Osteoblast (primary cell): ENCODE measurements at places on chromosomes 16 and 17. TPM values are rescaled to one million over a fixed set of nuclear protein-coding genes. Genes with fewer than 3 reads are reported as not detected.

GRCh38 chr16:83895942-83896341 is 3.0 kb upstream of the MLYCD start:
- peaks cover 16% of the 10 kb centered on the region for H3K4me1 ChIP-seq
- no peaks in the 10 kb centered on the region for H3K27me3 ChIP-seq
- no peak overlapping the region for H3K27ac ChIP-seq
- DNase-seq, result no peak

The ZNF385C gene
- total RNA-seq, result not detected in 2 replicates

- peaks cover 3% of the 10 kb centered on the region for H3K4me1 ChIP-seq
- no peaks in the 10 kb centered on the region for H3K27me3 ChIP-seq
- peak; percentile 46 for DNase-seq
- no peak overlapping the region for H3K4me3 ChIP-seq
- peaks cover 4% of the 10 kb centered on the region for H3K36me3 ChIP-seq
- no peak overlapping the region for H3K27ac ChIP-seq
Observed at GRCh38 chr16:70418274-70418992, 20.5 kb downstream of the ST3GAL2 start.

- no peak overlapping the region for H3K4me3 ChIP-seq
- H3K36me3 ChIP-seq, result no peaks in the 10 kb centered on the region
- H3K27me3 ChIP-seq, result peaks cover 13% of the 10 kb centered on the region
- H3K27ac ChIP-seq, result no peak overlapping the region
Observed at GRCh38 chr16:68506331-68507053, 32.6 kb upstream of the ZFP90 start.

The G6PC1 gene
- total RNA-seq, result not detected in 2 replicates

- H3K4me3 ChIP-seq, result peak overlapping the region; percentile 98
- H3K4me1 ChIP-seq, result peaks cover 50% of the 10 kb centered on the region
- H3K27me3 ChIP-seq, result no peaks in the 10 kb centered on the region
Observed at GRCh38 chr17:64505340-64506200, 519 bp downstream of the DDX5 start.

GRCh38 chr16:70523743-70524398 is at the start of gene SF3B3:
Gene SF3B3 (plus strand): TSS chr16:70523816. CDS start chr16:70526657, 2,841 bp downstream.
- H3K4me1 ChIP-seq, result peaks cover 48% of the 10 kb centered on the region
- peaks cover 25% of the 10 kb centered on the region for H3K36me3 ChIP-seq
- peak within 1 kb of the TSS; percentile 88 for H3K27ac ChIP-seq
- peak within 1 kb of the TSS; percentile 97 for H3K4me3 ChIP-seq
- DNase-seq, result peak; percentile 88

The CACNG3 gene
- not detected in 2 replicates for total RNA-seq

The CRLF3 gene
- 11.6 and 11.8 TPM in 2 replicates for total RNA-seq

The ATP2C2 gene
- not detected in 2 replicates for total RNA-seq

The SP6 gene
- under 0.01 TPM in 2 replicates for total RNA-seq

DNA sequence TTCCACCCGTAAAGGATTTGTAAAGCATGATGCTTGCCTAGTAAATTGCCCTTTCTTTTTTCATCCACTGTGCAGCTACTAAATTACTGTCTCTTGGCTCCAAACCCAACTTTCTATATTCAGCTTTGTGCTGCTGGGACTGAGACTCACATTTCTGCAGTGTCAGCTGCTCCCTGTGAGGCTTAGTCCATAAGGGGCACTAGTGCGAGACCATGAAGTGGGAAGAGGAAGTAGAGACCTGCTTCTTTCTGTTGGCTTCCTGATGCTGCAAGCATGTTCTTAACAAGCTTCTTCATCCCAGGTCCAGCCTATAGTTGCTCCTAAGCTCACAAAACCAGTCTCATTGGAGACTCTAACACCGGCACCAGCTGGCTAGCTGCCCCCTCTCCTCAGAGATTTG is 74.9 kb upstream of the HS3ST2 start:
- no peak overlapping the region for H3K4me3 ChIP-seq
- H3K36me3 ChIP-seq, result no peaks in the 10 kb centered on the region
- H3K27ac ChIP-seq, result no peak overlapping the region

The KRT23 gene
- total RNA-seq, result 0.36 and 0.59 TPM in 2 replicates

GRCh38 chr17:28891201-28891600 is 6.3 kb downstream of the FLOT2 start:
- no peaks in the 10 kb centered on the region for H3K27me3 ChIP-seq
- no peak overlapping the region for H3K4me3 ChIP-seq
- H3K27ac ChIP-seq, result no peak overlapping the region
- DNase-seq, result peak; percentile 6

DNA sequence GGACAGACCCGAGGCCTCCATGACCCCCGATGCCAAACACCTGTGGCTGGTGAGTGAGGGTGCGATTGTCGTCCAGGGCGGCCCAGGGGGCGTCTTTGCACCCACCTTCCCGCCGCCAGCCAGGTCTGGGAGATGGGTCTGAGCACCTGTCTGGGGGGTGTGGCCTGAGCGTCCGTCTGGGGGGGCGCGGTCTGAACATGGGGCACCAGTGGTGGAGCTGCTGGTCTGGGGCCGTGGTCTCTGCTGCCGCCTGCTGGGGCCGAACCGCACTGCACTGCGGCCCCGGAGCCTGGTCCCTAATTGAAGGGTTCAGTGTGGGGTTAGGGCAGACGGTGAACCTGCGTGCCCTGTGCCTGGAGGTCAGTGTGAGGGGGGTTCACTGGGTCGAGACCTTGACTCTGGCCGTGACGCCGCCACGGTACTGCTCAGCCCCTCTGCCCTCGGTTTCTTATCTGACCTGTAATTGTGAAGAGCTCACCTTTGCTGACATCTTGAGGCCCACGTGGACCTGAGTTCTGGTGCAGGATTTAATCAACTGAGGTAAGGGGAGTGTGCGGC is 12.6 kb upstream of the TCF25 start:
- DNase-seq, result peak; percentile 99
- no peaks in the 10 kb centered on the region for H3K27me3 ChIP-seq
- no peak overlapping the region for H3K27ac ChIP-seq
- H3K36me3 ChIP-seq, result no peaks in the 10 kb centered on the region
- H3K4me3 ChIP-seq, result no peak overlapping the region
- peaks cover 12% of the 10 kb centered on the region for H3K4me1 ChIP-seq

GRCh38 chr16:400061-400591 is 1.6 kb upstream of the DECR2 start:
- H3K4me3 ChIP-seq, result peak overlapping the region; percentile 90
- peaks cover 9% of the 10 kb centered on the region for H3K4me1 ChIP-seq
- peak; percentile 66 for DNase-seq
- H3K36me3 ChIP-seq, result peaks cover 6% of the 10 kb centered on the region

- H3K36me3 ChIP-seq, result peaks cover 13% of the 10 kb centered on the region
- no peak overlapping the region for H3K4me3 ChIP-seq
- peaks cover 26% of the 10 kb centered on the region for H3K4me1 ChIP-seq
- H3K27ac ChIP-seq, result peak overlapping the region; percentile 10
- no peak for DNase-seq
Observed at GRCh38 chr16:10957771-10958482, 13.6 kb downstream of the CLEC16A start.

The PABPN1L gene
- total RNA-seq, result not detected in 2 replicates

GRCh38 chr17:28173801-28174200 is 131.3 kb downstream of the NLK start:
- peaks cover 23% of the 10 kb centered on the region for H3K4me1 ChIP-seq
- H3K36me3 ChIP-seq, result peaks cover 18% of the 10 kb centered on the region
- H3K27ac ChIP-seq, result no peak overlapping the region
- H3K4me3 ChIP-seq, result no peak overlapping the region

GRCh38 chr17:72250206-72250605 is 129.4 kb downstream of the SOX9 start:
- H3K36me3 ChIP-seq, result no peaks in the 10 kb centered on the region
- no peak overlapping the region for H3K4me3 ChIP-seq
- H3K27ac ChIP-seq, result no peak overlapping the region
- peaks cover 6% of the 10 kb centered on the region for H3K27me3 ChIP-seq
- no peaks in the 10 kb centered on the region for H3K4me1 ChIP-seq

- H3K27me3 ChIP-seq, result peaks cover 5% of the 10 kb centered on the region
- no peak overlapping the region for H3K4me3 ChIP-seq
- no peak overlapping the region for H3K27ac ChIP-seq
- H3K36me3 ChIP-seq, result no peaks in the 10 kb centered on the region
- H3K4me1 ChIP-seq, result no peaks in the 10 kb centered on the region
Observed at GRCh38 chr17:78468366-78468765, 89.9 kb downstream of the PGS1 start.

The RASD1 gene
- 13.8 and 14.7 TPM in 2 replicates for total RNA-seq

The PPP1R1B gene
- not detected in 2 replicates for total RNA-seq

The KIF2B gene
- not detected in 2 replicates for total RNA-seq

GRCh38 chr17:78442648-78443218 is 64.3 kb downstream of the PGS1 start:
- no peak overlapping the region for H3K27ac ChIP-seq
- no peak overlapping the region for H3K4me3 ChIP-seq
- no peaks in the 10 kb centered on the region for H3K4me1 ChIP-seq
- no peak for DNase-seq
- no peaks in the 10 kb centered on the region for H3K36me3 ChIP-seq

GRCh38 chr16:81786321-81786720 is 7.2 kb downstream of the PLCG2 start:
- H3K36me3 ChIP-seq, result no peaks in the 10 kb centered on the region
- no peaks in the 10 kb centered on the region for H3K4me1 ChIP-seq
- DNase-seq, result no peak
- no peak overlapping the region for H3K4me3 ChIP-seq
- no peak overlapping the region for H3K27ac ChIP-seq
- peaks cover 1% of the 10 kb centered on the region for H3K27me3 ChIP-seq

- H3K4me1 ChIP-seq, result no peaks in the 10 kb centered on the region
- no peaks in the 10 kb centered on the region for H3K27me3 ChIP-seq
- H3K4me3 ChIP-seq, result peak overlapping the region; percentile 13
- H3K36me3 ChIP-seq, result no peaks in the 10 kb centered on the region
Observed at GRCh38 chr16:27374804-27375425, 27.1 kb upstream of the IL21R start.

GRCh38 chr16:89924297-89924924 is 1.3 kb downstream of the TUBB3 start:
- peak overlapping the region; percentile 72 for H3K4me3 ChIP-seq
- peaks cover 50% of the 10 kb centered on the region for H3K4me1 ChIP-seq
- DNase-seq, result peak; percentile 95
- peaks cover 3% of the 10 kb centered on the region for H3K36me3 ChIP-seq
- H3K27ac ChIP-seq, result no peak overlapping the region

- DNase-seq, result peak; percentile 43
- peaks cover 23% of the 10 kb centered on the region for H3K27me3 ChIP-seq
- no peak overlapping the region for H3K4me3 ChIP-seq
- H3K4me1 ChIP-seq, result peaks cover 27% of the 10 kb centered on the region
- no peak overlapping the region for H3K27ac ChIP-seq
Observed at GRCh38 chr17:79020631-79021301, 3.2 kb upstream of the C1QTNF1 start.

DNA sequence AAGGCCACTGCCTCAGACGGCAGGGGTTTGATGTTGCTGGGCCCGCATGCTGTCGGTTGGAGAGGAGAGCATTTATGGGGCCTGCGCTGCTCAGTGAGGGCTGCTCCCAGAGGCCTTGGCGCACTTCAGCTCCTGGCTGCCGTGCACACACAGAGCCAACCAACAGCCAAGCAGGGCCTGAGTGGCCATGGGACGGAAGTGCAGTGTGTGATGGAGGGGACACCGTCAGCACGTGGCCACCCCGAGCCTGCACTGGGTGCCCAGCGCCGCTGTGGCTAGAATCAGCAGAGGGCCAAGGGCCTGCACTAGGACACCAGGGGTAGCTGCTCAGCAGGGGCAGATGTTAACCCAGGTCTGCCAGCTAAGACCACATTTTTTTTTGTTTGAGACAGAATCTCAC is 21.8 kb downstream of the KLHL36 start:
- H3K27ac ChIP-seq, result no peak overlapping the region
- H3K4me3 ChIP-seq, result no peak overlapping the region
- DNase-seq, result no peak
- no peaks in the 10 kb centered on the region for H3K27me3 ChIP-seq

The HOXB13 gene
- not detected in 2 replicates for total RNA-seq

The KRTAP9-8 gene
- not detected in 2 replicates for total RNA-seq

GRCh38 chr17:45262516-45263476 is 902 bp upstream of the SPATA32 start:
- H3K4me1 ChIP-seq, result peaks cover 31% of the 10 kb centered on the region
- peaks cover 11% of the 10 kb centered on the region for H3K27me3 ChIP-seq
- peak; percentile 84 for DNase-seq

GRCh38 chr17:58661499-58661898 is 30.3 kb downstream of the TEX14 start:
- H3K27ac ChIP-seq, result no peak overlapping the region
- peaks cover 5% of the 10 kb centered on the region for H3K4me1 ChIP-seq

- peaks cover 14% of the 10 kb centered on the region for H3K4me1 ChIP-seq
- H3K27me3 ChIP-seq, result no peaks in the 10 kb centered on the region
- no peak for DNase-seq
- peak overlapping the region; percentile 96 for H3K4me3 ChIP-seq
Observed at GRCh38 chr16:84115919-84116719, 623 bp downstream of the MBTPS1 start.

The TBC1D28 gene
- total RNA-seq, result not detected in 2 replicates

- peak overlapping the region; percentile 78 for H3K4me3 ChIP-seq
- peaks cover 43% of the 10 kb centered on the region for H3K4me1 ChIP-seq
- peak overlapping the region; percentile 14 for H3K27ac ChIP-seq
- peaks cover 43% of the 10 kb centered on the region for H3K36me3 ChIP-seq
- H3K27me3 ChIP-seq, result no peaks in the 10 kb centered on the region
Observed at GRCh38 chr17:28725660-28726225, 290 bp downstream of the TLCD1 start.

DNA sequence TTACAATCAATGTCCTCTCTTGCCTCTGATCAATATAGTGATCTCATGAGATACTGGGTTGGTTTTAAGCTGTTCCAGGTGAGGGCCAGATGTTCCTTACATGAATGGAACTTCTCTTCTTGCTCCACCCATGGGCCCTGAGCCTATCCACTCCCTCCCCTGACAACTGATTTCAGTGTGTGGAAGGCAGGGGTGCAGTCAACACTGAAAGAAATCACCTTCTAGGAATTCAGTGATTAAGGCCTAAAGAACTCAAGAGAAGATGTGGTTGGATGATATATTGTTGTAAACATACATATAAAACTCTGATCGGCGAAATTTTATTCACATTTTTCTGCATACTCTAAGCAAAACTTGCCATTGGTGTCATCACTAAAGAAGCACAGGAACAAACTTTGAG is 6.7 kb upstream of the GOSR2 start:
- H3K4me1 ChIP-seq, result no peaks in the 10 kb centered on the region
- no peak overlapping the region for H3K27ac ChIP-seq
- no peak overlapping the region for H3K4me3 ChIP-seq
- no peak for DNase-seq
- H3K27me3 ChIP-seq, result peaks cover 16% of the 10 kb centered on the region
- H3K36me3 ChIP-seq, result no peaks in the 10 kb centered on the region

DNA sequence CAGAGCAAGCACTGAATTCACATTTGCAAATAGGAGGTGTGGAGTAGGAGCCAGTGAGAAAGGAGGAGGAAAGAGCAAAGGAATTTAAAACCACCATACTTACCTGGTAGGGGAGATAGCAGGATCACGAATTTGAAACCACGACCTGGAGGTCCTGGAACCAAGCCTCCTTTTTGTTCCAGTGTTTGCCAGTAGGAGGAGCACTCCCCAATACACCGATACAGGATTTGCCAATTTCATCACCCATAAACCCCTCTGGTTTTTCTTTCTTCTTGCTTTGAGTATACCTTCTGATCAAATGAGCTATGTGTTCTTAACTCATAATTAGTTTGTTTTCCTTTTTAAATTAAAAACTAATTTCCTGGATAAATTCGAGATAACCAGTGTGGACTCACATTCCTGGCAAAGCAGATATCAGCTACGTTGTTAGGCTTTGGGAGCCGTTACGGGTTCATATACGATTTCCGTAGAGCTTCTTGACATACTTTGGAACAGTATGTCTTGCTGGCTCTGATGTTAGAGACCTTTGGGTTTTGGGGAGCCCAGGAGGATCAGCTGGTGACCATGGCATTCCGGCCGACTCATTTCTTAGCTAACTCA is 22.7 kb downstream of the BCO1 start:
- peaks cover 4% of the 10 kb centered on the region for H3K4me1 ChIP-seq
- DNase-seq, result peak; percentile 84
- H3K36me3 ChIP-seq, result no peaks in the 10 kb centered on the region
- H3K4me3 ChIP-seq, result no peak overlapping the region

GRCh38 chr16:12265108-12265507 is 288.6 kb downstream of the SNX29 start:
- H3K4me1 ChIP-seq, result no peaks in the 10 kb centered on the region
- H3K27ac ChIP-seq, result no peak overlapping the region
- no peak overlapping the region for H3K4me3 ChIP-seq
- no peaks in the 10 kb centered on the region for H3K27me3 ChIP-seq
